ENCODE measurements at places on chromosomes 5 and 9. TPM values are rescaled to one million over a fixed set of nuclear protein-coding genes. Genes with fewer than 3 reads are reported as not detected.

GRCh38 chr9:72443855-72444254 is 77.6 kb upstream of the TMC1 start:
- no peak for DNase-seq

- DNase-seq = no peak
Observed at GRCh38 chr5:25552871-25553481, 908.2 kb upstream of the CDH10 start.

DNA sequence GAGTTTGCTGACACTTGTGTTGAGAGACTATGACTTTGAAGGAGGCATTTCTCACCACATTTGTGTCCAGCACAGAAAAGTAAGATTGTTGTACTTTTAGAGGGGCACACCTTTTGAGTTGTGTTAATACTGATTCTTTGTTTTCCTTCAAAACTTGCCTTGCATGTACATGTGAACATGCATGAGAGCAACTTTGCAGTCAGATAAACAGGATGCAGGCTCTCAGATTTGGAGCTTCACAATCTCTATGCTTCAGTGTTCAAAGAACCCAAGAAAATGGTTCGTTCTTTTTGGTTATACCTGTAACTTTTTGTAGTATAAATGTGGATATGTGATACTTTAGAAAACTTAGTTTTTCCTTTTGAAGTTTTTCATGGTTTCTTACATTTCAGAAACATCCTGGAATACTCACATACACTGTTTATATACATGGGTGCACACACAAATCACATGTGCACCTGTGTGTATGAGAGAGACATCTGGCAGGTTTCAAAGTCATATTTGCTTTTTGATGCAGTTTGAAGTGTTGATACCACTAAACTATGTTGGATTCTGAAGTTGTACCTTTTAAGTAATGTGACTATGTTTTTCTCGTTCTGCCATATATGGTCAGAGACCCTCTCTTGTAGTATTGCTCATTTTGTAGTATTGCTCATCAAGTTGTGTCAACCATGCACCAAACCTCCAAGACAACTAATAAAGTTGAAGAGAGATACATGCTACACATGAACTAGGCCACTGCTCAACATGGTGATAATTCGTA is 190.7 kb downstream of the CD180 start:
- no peak for DNase-seq

GRCh38 chr9:91207729-91208418 is 153.8 kb downstream of the AUH start:
- DNase-seq = no peak

DNA sequence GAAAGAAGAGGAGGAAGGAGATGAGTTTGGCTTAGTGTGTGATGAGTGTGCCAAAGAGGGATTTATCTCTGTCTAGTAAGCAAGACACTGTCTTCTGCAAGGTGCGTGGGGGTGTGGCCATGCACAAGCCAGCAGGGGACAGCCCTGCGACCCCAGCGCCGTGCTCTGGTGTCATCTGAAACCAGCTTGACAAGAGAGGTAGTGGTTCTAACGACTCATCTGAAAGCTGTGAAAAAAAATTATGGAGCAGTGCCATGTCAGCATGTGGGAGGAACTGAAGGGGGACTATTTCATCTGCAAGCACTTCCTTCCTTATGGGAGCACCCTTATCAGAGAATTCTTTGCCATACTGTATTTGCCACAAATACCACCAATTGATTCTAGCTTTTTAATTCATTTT is 398.6 kb downstream of the PSAT1 start:
- no peak for DNase-seq

GRCh38 chr5:88952996-88953643 is 70.1 kb upstream of the MEF2C start:
- no peak for DNase-seq

GRCh38 chr5:172535108-172535445 is 80.8 kb upstream of the SH3PXD2B start:
- no peak for DNase-seq

DNA sequence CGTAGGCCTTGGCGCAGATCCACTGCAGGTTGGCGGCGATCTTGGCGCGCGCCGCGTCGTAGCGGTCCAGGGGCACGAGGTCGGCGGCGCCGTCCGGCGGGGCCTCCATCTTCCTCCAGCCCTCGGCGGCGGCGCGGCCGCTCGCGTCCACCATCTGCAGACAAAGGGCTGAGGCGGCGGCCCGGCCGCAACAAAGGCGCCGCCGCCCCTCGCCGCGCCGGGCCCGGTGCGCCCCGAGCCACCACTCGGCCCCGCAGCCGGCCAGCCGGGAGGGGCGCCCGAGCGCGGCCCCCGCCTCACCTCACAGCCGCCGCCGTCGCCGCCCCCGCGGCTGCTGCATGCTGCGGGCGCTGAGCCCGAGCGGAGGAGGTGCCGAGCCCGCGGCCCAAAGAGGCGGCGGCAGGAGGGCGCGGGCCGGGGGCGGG is 328 bp downstream of the CAMSAP1 start:
- no peak for DNase-seq

DNA sequence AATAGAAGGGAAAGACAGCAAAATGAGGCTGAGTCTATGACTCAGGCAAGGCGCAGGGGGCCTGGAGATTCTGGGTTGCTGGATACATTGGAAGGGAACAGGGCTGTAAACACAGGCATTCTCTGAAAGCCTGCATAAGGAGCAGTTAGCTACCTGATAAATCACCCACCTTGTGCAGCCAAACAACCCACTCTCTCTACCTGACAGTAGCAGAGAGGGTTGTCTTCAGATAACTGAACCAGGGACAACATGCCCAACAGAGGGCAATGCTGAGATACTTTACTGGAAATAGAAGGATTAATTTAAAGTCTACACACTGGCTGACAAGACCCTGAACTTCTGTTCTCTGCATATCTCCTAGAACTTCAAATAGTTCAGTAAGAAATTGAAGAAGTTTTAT is 161.6 kb downstream of the KCTD16 start:
- no peak for DNase-seq

DNA sequence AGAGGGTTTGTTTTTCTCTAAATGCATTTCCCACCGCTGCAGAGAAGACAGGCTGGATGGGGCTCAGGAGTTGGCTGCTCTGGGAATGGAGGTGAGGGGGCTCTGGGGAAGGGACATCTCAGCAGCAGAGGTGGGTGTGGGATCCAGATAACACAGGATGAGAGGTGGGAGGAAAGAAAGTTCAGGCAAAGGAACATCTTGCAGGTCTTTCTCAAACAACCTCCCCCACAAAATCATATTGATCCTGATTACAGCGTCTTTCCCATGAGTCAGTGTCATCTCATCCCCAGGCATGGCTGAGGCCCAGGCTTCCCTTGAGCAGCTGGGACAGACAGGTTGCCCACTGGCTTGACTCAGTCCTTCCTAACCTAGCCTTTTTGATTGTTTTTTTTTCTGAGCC is 11.3 kb upstream of the ACSL6 start:
- no peak for DNase-seq

DNA sequence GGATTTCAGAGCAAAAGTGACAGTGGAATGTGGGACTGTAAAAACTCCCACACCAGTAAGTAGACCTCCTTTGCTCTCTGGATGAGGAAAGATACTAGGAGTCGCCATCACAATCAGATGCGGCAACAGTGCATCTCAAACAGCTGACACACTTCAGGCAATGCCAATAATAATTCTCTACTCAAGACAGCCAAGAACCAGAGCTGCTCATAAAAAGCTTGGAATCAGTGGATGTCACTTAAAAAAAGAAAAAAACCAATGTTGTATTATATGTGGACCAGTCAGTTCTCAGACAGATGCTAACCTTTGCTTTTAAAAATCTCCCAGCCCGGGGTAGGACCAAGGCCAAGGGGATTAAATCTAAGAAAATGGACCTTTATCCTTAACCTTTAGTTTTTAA is 185.0 kb downstream of the GNA14 start:
- no peak for DNase-seq

DNA sequence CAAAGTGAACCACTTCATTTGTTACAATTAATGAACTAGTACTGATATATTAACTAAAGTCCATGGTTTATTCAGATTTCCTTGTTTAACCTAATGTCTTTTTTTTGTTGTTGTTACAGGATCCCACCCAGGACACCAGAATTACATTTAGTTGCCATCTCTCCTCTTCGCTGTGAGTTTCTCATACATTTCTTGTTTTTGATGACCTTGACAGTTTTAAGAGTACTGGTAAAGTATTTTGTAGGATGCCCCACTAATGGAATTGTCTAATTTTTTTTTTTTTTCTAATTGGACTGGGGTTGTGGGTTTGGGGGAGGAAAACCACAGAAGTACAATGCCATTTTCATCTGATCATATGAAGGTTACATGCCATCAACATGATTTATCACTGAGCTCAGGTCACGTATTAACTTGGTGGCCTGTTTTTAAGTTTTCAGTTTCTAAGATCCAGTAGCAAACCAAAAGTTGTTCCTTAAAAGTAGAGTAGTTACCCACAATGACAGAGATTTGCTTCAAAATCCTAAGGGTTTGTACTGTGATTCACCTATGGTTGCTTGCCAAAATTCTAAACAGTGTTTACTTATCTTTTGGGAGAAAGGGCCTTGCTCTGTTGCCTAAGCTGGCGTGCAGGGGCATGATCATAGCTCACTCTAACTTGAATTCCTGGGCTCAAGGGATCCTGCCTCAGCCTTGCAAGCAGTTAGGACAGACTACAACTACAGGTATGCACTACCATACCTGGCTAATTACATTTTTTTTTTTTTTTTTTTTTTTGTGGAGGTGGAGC is 4.5 kb upstream of the OTULIN start:
- no peak for DNase-seq

DNA sequence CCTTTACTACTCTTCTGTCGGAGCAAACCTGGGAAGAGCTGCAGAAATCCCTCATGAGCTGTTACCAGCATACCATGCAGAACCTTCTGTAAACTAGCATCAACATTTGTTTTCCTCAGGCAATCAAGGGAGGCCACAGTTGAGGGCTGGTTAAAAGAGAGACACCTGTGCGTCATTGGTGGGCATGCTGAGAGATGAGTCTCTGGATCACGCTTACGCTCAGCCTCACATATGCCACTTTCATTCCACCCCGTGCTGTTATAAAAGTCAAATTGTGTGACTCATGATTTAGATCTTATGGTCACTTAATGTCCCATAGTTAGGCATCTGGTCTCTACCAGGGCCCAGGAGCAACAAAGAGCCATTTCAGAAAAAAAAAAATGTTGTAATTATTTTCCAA is 18.1 kb upstream of the ICE1 start:
- DNase-seq = no peak

GRCh38 chr9:113805486-113806132 is 70.5 kb upstream of the ZNF618 start:
- no peak for DNase-seq

Gene SWI5
- 4.1 TPM for total RNA-seq

Gene HTR1A
- total RNA-seq = not detected

Data from CD4-positive, alpha-beta T cell (primary cell).